ENCODE measurements at places on chromosomes 2 and 18.

- DNase-seq = peak; percentile 100
Measured at GRCh38 chr2:26772064-26773001, 8.2 kb downstream of the SLC35F6 start.

DNA sequence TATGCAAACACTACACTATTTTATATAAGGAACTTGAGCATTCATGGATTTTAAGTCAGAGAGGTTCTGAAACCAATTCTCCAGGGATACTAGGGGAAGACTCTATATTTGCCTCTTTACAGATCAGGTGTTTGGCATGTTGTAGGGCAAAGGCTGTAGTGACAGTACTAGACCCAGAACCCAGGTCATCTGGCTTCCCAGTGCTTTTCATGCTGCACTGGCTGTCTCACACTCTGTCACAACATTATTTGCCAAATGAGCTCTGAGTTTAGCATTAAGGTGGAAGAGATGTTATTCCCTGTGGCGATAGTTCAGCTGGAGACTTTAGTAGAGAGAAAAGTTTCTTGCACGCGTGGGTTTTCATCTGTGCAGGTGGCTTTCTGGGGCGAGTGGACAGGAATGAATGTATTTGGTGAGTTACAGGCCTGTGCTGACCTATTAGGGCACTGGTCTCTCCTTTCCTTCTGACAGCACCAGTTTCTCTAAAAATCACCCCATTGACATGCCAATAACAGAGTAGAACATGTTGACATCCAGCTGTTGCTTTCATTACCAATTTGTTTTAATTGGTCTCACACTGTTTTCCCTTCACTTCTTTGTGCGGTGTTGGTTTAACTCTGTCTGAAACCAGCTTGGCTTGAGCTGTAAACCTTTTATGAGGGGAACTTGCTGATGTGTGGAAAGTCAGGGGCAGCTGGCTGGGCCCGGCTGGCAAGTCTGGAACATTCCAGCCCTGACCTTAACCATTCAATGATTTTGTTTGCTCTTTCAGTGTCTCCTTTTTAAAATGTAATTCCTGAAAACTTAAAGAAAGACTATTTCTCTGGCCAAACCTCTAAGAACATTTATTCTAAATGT, 643.0 kb upstream of the FAM98A start:
- peak; percentile 80 for DNase-seq

GRCh38 chr18:11994703-11995444, 13.6 kb downstream of the IMPA2 start:
- DNase-seq = no peak

GRCh38 chr2:168064011-168064998, 183.1 kb downstream of the STK39 start:
- no peak for DNase-seq

- DNase-seq = no peak
Measured at GRCh38 chr2:13714466-13714865, 918.1 kb upstream of the LRATD1 start.

- DNase-seq = peak; percentile 93
Measured at GRCh38 chr18:47930931-47931717, 665 bp upstream of the SMAD2 start.

DNA sequence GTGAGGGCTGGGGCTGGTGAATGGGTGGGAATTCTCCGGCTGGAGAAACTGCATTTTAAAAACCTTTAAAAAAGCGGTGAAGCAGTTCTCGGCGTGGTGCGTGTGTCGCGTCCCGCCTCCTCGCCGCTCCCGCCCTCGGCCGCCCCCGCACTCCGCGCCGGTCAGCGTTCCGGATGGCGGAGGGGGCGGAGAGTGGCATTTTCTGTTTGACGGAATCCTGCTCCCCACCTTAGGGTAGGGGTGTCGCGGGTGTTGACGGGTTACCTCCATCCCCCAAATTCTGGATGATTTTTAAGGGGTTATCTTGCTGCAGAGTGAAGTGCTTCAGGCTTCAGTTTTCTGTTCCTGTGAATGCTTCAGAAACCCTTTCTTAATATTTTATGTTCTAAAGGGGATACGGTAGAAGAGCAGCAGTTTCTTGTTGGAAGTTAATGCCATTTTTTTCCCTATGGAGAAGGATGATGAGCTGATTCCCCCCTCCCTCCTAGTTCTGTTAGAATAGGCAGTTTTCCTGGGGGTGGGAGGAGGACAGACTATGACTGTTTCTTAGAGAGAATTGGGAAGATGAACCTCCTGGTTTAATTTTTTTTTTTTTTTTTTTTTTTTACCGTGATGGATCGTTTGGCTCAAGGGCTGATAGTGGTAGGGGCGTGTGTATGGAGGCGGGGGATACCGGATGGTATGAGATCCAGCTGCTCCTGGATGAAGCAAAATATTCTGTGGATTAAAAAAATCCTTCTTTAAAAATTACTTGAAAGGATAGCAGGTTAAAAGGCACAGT, 756 bp downstream of the ABI2 start:
- DNase-seq = peak; percentile 79

Measured in NCI-H2171 treated with DMSO at 0.1 percent for 48 hours (cell line).